ENCODE measurements at places on chromosomes 12 and 14. TPM values are rescaled to one million over a fixed set of nuclear protein-coding genes. Genes with fewer than 3 reads are reported as not detected.
A peak's percentile ranks its signal among the peaks of the same experiment; 100 is the strongest.

- no peak for DNase-seq
- peaks cover 4% of the 10 kb centered on the region for H3K4me1 ChIP-seq
- H3K4me3 ChIP-seq: no peak overlapping the region
- H3K36me3 ChIP-seq: no peaks in the 10 kb centered on the region
- H3K27me3 ChIP-seq: peaks cover 32% of the 10 kb centered on the region
Observed at GRCh38 chr12:52280319-52280795, 5.9 kb downstream of the KRT86 start.

Gene RNASE3
- total RNA-seq: not detected

GRCh38 chr12:1459339-1459738 lies 135.0 kb downstream of the FBXL14 start:
- peaks cover 6% of the 10 kb centered on the region for H3K36me3 ChIP-seq
- no peaks in the 10 kb centered on the region for H3K4me1 ChIP-seq
- no peak for DNase-seq

GRCh38 chr12:42237853-42238239 lies 202 bp downstream of the YAF2 start:
- peak overlapping the region; percentile 83 for H3K27ac ChIP-seq
- no peak for DNase-seq
- peaks cover 2% of the 10 kb centered on the region for H3K36me3 ChIP-seq
- H3K4me1 ChIP-seq: peaks cover 22% of the 10 kb centered on the region
- no peaks in the 10 kb centered on the region for H3K27me3 ChIP-seq

Gene NFE2
- 26.4 TPM for total RNA-seq

Gene CD27
- 76.1 TPM for total RNA-seq

Gene CAPS2
- 1.1 TPM for total RNA-seq

Gene CARMIL3
- not detected for total RNA-seq

DNA sequence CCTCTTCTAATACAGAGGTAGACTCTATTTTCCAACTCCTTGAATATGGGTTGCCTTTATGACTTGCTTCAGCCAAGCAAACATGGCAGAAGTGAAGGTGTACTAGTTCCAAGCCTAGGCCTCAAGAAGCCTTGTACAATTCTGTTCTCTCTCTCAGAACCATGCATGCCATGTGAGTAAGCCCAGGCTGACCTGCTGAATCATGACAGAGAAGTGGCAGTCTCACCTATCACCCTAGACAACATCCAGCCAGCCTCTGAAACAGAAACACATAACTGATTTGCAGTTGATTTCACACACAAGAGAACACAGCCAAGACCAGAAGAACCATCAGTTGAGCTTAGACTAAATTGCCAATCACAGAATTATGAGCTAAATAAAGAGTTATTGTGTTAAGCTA lies 157.2 kb downstream of the GARIN6 start:
- no peak overlapping the region for H3K4me3 ChIP-seq
- no peaks in the 10 kb centered on the region for H3K4me1 ChIP-seq
- H3K36me3 ChIP-seq: no peaks in the 10 kb centered on the region
- no peak for DNase-seq
- no peak overlapping the region for H3K27ac ChIP-seq

DNA sequence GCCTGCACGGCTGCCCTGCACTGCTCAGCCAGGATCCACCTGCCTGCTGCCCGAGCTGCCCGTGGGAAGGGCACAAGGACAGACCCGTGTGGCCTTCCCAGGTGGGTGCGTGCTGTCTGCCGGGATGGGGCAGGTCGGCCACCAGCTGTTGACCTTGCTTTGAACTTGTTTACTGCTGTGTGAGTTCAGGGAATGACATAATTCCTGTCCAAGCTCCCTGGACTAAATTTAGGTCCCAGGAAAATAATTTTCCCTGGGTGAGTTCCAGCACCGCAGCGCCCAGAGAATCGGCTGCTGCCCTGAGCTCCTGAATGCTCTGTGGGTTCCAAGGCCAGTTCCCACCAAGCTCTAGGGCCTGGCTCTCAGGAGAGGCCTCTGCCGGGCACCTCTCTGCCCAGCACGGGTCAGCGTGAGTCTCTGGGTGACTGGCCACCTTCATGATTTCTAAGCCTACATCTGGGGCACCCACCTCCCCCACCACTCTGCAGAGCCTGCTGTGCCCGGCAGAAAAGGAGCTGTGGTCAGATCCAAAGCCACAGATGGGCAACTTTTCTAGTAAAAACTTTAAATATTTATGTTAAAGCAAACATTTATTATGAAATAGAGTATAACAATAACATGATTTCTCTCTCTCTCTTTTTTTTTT lies 27.2 kb upstream of the MLXIP start:
- H3K27me3 ChIP-seq: no peaks in the 10 kb centered on the region
- H3K4me3 ChIP-seq: no peak overlapping the region
- peaks cover 4% of the 10 kb centered on the region for H3K4me1 ChIP-seq
- no peaks in the 10 kb centered on the region for H3K36me3 ChIP-seq

Gene SLC16A7
- 31.1 TPM for total RNA-seq

Gene DAO
- total RNA-seq: not detected

Gene ANKS1B
- total RNA-seq: 1.2 TPM

Gene NFATC4
- total RNA-seq: not detected

DNA sequence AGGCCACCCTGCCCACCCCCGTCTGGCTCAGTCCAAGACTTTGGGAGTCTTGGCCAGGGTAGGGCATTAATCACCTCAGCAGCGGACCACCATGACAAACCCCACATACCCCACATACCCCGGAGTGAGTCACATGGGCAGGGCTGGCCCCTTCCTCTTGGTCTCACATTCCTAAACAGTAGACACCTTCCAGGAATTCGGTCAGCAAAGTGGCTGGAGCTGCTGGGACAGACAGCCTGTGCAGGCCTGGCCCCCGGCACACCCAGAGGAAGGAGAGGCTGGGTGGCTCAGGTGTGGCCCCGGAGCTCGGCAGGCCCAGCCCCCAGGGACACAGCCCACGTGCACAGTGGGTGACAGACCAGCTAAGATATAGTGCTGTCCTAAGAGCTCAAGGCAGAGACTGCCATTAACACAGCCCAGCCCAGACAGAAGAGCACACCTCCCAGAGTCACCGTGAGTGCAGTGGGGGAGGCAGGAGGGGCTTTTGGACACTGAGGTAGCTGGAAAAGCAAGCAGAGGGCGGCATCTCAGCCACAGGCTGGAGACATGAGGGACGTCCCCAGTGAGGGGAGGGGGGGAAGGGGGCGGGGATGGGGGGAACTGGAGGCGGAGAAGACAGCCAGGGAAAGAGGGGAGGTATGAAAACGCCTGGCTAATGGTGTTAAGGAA lies 24.0 kb downstream of the CCDC85C start:
- no peaks in the 10 kb centered on the region for H3K27me3 ChIP-seq
- no peak overlapping the region for H3K4me3 ChIP-seq
- H3K36me3 ChIP-seq: no peaks in the 10 kb centered on the region
- H3K27ac ChIP-seq: no peak overlapping the region

DNA sequence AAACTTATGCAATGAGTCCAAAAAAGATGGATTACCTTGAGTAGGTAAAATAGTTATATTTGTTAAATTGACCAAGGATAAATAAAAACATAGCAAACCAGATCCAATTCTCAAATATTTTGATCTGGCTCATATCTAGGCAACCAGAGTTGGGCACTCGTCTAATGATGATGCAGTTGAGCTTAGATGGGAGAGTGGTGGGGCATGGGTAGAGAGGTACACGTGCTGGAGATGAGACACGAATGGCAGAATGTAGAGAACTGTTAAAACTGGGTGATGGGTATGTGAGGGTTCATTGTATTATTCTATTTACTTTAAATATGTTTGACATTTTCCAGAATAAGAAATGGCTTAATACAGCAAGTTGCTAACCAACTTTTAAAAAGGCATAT lies 7.6 kb upstream of the RNF34 start:
- H3K27me3 ChIP-seq: no peaks in the 10 kb centered on the region
- H3K36me3 ChIP-seq: no peaks in the 10 kb centered on the region
- no peak overlapping the region for H3K4me3 ChIP-seq
- peaks cover 8% of the 10 kb centered on the region for H3K4me1 ChIP-seq
- no peak overlapping the region for H3K27ac ChIP-seq
- no peak for DNase-seq

Gene SLC17A8
- not detected for total RNA-seq

Gene KRT1
- total RNA-seq: 3.1 TPM

DNA sequence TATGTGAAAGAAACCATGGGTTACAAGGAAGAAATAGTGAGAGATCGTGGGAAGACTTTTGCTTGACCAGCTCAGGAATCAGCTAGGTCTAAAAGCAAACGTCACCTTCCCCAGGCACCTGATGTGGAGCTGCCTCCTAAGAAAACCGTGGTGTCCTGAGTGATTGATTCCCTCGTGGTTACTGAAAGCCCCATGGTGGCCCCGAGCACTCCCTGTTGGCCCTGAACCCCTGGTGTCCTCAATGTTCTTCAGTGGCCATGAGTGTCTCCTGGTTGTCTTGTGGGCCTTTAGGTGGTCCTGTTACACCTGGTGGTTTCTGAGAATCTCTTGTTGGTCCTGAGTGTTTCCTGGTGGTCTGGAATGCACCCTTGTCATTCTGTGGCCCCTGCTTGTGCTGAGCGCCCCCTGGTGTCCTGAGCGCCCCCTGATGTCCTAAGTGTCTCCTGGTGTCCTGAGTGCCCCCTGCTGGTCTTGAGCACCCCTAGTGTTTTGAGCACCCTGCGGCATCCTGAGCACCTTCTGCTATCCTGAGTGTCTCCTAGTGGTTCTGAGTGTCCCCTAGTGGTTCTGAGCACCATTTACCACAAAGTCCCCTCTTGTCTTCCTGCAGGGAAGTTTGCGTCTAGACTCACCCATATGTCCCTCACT lies 518.7 kb downstream of the TMEM121 start:
- peak; percentile 52 for DNase-seq
- H3K36me3 ChIP-seq: peaks cover 4% of the 10 kb centered on the region
- no peak overlapping the region for H3K27ac ChIP-seq
- peaks cover 6% of the 10 kb centered on the region for H3K4me1 ChIP-seq
- no peak overlapping the region for H3K4me3 ChIP-seq

Gene SLC6A15
- 0.07 TPM for total RNA-seq

DNA sequence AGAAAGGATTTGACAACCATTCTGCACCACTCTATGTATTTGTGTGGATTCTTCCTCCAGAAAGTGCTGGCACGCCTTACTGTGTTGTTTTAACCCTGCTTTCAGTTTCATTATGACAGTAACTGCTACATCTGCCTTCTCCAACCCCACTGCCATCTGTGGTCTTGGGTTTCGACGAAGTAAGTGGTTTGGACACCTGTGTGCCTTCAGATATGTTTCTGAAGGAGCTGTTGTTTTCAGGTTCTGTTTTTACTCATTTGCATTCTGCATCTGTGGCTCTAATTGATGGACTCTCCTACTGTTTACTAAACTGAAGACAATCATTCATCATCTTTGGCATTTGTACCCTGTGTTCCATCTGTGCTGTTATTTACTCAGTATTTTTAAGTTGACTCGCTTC lies 4.1 kb downstream of the TSHR start:
- peaks cover 5% of the 10 kb centered on the region for H3K27me3 ChIP-seq
- DNase-seq: peak; percentile 20
- peak overlapping the region; percentile 87 for H3K4me3 ChIP-seq
- H3K27ac ChIP-seq: peak overlapping the region; percentile 95

DNA sequence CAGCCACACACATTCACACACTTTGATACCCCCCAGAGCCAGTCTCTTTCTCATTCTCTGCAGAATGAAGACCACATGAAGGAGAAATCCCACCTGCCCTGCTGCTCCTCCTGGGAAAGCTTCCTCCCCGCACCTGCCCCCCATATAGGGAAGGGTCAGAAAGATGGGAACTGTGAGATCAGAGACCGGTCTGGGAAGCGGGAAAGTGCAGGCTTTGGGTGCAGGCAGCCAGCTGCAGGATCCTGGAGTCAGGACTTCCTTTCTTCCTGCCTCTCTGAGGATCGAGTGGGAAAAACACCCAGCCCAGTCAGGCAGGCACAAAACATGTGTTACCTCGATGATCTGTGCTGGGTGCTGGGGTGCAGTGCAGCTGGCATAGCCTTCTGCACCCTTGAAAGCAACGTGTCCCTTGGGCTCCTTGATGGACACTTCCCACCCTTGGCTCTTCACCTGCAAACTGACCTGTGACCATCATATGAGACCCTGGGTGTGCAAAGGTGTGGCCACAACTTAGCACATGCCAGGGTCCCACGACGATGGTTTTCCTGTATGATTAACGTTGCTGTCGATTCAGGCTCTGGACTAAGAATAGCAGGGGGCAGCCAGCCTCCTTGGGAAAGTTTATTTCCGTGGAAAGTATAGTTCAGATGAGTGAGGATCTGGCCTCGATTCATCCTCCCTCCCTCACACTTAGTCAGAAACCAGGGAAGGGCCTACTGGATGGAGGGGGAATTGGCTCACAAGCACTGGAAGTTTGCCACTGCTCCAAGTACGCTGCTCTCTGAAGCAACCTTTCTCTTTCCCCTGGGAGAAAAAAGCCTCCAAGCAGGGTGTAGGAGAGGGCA lies 105.4 kb upstream of the MED13L start:
- H3K4me1 ChIP-seq: peaks cover 4% of the 10 kb centered on the region
- peaks cover 19% of the 10 kb centered on the region for H3K27me3 ChIP-seq
- H3K27ac ChIP-seq: no peak overlapping the region
- DNase-seq: no peak

DNA sequence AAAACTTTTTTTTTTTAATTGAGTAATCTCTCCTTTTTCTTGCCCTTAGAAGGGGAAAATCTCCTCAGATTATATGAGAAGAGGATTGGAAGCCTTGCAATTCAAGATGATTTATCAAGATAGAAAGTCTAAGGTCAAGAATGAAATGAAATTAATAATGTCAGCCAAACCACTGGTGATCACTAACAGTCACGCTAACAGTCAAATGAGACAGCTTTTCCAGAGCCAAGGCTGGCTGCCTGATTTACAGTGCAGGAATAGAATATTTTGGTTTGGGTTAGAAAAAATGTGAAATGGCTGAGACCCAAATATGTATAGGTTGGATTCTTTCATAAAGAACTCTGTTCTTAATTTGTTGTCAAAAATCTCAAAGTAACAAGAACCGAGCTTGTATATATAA lies 204.3 kb downstream of the PPM1H start:
- no peak overlapping the region for H3K27ac ChIP-seq
- no peak overlapping the region for H3K4me3 ChIP-seq
- peaks cover 43% of the 10 kb centered on the region for H3K27me3 ChIP-seq
- peaks cover 2% of the 10 kb centered on the region for H3K36me3 ChIP-seq
- no peak for DNase-seq
- H3K4me1 ChIP-seq: peaks cover 5% of the 10 kb centered on the region

Gene PRICKLE1
- total RNA-seq: 0.27 TPM

GRCh38 chr12:23217667-23218066 lies 592.7 kb downstream of the ETNK1 start:
- DNase-seq: no peak
- H3K27me3 ChIP-seq: peaks cover 9% of the 10 kb centered on the region
- no peaks in the 10 kb centered on the region for H3K36me3 ChIP-seq
- H3K4me3 ChIP-seq: no peak overlapping the region
- no peak overlapping the region for H3K27ac ChIP-seq
